ENCODE measurements at places on chromosomes 2 and 18.

DNA sequence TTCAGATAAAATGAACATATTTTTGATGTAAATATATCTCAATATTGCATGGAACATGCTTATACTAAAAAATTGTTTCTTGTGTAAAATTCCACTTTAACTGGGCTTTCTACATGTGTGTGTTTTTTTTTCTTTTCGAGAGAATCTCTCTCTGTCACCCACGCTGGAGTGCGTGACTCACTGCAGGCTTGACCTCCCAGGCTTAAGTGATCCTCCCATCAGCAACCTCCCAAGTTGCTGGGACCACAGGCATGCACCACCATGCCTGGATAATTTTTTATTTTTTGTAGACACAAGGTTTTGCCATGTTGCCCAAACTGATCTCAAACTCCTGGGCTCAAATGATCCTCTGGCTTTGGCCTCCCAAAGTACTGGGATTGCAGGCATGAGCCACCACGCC, 254.6 kb downstream of the LOXHD1 start:
- DNase-seq, result no peak

DNA sequence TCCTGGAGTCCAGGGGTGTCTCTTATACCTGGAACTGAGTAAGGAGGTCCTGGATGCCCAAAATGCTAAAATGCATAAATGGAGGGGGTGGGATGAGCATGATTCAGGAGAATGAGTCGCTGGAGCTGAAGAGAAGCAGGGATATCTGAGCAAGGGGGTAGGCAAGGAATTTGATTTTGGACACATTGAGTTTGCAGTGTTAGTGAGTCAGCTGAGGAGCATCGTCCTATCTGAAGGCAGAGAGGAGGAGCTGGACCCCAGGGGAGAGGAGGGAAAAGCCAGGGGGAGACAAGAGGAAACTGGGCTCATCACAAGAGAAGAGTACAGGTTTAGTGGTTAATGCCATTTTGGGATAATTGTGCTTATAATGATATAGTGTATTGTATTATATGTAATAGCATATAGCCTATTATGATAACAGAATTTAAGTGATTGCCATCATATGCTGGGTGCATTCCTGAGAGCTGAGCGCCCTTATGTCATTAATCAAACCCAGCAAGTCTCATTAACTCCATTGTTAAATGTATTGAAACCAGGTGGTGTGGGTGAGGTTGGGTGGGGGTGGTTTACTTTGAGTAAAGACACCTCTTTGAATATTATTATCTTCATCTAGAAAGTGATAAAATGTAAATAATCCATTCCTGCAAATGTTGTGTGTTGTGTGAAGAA, 12.4 kb downstream of the EHD3 start:
- DNase-seq, result no peak

DNA sequence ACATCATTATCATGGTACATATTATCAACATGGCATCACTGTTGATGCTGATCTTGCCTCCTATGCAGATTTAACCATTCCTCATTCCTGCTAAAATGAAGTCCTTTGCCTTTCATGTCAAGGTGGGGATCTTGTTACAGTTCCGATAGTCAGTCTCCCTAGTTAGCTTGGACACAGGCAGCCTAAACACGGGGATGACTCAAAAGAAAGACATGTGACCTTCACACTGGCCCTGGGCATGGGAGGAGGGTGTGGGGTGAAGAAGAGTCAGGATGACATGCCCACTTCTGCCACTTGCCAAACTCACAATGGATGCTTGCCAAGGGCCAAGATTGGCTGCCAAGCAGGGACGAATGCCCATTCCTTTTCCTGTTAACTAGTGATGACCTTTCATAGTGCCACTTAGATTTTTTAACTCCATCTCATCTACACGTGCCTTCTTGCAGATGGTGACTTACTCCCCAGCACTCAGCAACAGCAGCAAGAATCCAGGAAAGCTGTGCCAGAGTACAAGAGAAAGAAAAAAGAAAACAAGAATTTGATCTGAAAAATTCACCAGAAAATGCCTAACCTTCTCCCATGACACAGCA, 13.9 kb upstream of the SLC1A4 start:
- DNase-seq, result no peak

DNA sequence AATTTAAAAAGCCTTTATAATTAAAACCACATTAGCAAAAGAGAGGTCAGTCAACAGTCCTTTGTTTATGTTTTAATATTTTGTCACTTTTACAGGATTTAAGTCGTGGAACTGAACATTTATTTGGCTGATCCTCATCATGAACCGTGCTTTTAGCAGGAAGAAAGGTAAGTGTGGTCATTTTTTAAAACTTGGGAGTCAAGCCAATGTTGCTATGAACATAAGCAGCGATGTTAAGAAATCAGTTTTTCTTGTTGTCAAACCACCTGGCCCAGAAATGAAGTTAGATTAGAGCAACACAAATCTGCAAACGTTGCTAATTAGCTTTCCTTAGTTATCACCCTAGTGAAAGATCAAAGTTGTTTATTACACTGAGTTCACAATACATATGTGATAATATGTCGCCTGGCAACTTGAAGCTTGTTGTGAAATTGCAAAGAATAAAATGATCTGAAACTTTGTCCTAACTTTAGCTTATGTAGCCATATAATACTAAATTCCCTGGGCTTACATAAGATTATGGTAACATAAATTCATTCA, 186.0 kb downstream of the GULP1 start:
- DNase-seq, result no peak

GRCh38 chr2:172806493-172806892, 70.8 kb downstream of the RAPGEF4 start:
- DNase-seq, result no peak

GRCh38 chr2:217937446-217937845, 65.3 kb downstream of the TNS1 start:
- DNase-seq, result no peak

DNA sequence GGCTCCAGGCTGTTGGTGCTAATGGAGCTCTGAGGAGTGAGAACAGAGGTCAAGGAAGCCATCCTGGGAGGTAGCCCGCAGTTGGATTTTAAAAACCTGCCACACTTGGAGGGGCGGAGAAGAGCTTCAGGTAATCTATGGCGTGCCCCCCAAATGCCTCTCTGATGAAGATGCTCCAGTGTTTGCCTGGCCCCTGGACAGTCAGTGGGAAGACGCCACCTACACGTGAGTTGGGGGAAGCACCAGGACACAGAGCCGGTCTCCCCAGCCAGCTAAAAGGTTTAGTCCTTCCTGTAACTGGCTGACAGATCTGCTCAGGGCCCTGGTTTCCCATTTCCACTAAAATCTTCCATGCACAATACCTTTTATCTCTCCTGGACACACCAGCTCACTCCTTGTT, 225.0 kb downstream of the TTC32 start:
- no peak for DNase-seq

DNA sequence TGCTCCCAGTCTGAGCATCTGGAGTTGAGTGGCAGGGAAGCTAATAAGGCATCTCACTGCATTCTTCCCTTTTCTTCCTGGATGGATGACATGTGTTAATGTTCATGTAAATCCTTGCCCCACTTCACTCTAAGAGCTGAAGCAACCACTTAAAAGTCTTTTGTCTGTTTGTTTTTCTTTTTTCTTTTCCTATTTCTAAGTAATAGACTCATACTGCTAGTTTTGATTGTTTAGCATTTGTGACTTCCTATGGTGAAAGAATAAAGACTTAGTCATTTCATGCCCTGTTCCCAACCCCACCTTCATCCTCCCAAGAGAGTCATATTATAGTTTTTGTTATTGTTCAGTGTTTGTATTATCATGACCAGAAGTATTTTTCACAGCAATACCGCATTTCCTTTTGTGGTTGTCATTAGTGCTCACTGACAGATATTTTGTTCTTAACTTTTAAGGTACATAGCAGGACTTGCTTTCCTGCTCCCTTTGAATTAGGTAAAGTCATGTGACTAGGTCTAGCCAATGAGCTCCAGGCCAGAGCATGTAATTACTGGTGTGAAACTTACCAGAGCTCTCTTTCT, 18.1 kb upstream of the SPP2 start:
- DNase-seq, result no peak

GRCh38 chr2:42193722-42194187, 24.6 kb downstream of the EML4 start:
- DNase-seq, result no peak

- DNase-seq, result no peak
Measured at GRCh38 chr2:19225126-19225525, 133.3 kb downstream of the OSR1 start.

GRCh38 chr18:49553003-49553402, 8.9 kb upstream of the LIPG start:
- no peak for DNase-seq

DNA sequence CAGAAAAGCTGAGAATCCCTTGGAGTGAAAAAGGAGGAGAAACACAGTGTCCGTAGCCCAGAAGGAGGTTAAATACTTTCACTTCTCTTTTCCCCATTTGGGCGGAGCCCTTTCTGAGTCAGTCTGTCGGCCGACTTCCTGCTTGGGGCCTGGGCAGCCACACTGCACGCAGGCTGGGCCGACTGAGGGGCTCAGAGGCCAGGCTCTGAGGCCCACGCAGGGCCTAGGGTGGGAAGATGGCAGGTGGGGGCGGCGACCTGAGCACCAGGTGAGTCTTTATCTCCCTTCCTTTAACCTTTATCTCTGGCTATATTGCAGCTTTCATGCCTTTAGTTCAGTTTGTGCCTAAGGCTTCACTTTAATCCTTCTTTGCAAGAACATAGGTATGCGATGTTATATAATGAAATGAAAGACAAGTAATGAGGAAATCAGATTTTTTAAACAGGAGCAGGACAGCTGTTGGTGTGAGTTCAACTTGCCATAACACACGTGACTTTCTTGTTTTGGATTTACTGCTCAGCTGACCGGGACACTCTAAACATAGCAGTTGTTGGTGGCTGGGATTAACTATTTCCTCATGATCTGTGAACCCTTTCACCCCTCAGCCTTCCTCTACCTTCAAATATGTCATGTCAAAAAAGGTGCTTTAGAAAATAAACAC, at the start of gene SP100:
TSS of gene SP100 (plus strand) at position 141 of the 661 bp plus-strand sequence. CDS start at position 237, 96 bp downstream.
- peak; percentile 65 for DNase-seq

DNA sequence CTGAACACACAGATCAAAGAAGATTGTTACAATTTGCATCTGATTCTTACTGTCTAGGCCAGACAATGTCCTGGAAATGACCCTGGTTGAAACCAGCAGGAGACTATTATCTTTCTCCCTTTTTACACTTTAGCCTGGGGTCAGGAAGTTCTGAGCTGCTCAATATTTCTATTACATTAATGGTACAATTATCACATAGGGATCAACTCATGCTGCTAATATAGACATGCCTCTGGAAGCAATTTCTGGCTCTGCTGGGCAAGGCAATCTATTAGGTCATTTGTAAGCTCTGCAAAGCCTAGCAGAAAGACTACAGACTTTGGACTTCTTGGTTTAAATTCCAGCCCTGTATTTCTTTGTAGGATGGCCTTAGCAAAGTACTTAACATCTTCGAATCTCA, 205.3 kb downstream of the LRP1B start:
- no peak for DNase-seq
